ENCODE measurements at places on chromosomes 13 and 19.

DNA sequence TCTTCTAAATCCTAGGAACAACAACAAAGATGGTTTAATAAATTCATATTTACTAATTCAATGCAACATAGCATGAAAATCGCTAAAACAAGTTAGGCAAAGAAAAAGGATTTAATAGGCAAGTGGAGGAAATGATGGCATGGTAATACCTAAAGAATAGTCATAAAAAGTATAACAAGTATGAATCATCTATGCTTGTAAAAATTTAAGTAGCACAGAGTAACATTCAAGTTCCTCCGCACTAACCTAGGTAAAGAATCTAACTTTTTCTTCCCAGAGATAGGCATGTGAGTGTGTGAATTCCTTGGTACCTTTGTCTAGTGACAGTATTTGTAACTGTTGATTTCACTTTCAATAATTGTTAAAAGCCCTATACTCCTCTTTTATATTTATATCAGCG is 42.6 kb downstream of the RCBTB2 start:
- DNase-seq = no peak

GRCh38 chr19:16969135-16969534 is 57.5 kb downstream of the CPAMD8 start:
- DNase-seq = peak; percentile 32

DNA sequence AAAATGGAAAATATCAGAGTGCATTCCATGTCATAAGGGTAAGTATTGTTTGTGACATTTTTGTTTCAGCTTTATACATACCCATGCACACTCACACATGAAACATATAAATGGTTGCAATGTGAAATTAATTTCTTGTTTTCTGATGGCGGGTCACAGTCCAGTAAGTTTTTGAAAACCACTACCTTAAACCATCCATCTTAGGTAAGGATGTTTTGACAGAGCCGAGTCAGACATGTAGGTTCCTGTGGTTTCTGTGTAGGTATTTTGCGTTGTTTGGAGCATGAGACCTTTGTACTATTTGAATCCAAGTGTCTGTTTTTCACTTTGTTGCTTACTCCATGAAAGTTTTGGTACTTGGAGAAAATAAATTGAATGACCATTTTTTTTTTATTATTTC is 121.7 kb downstream of the B3GLCT start:
- DNase-seq = no peak

- DNase-seq = peak; percentile 89
Measured at GRCh38 chr19:42108527-42109389, 23.5 kb downstream of the POU2F2 start.

DNA sequence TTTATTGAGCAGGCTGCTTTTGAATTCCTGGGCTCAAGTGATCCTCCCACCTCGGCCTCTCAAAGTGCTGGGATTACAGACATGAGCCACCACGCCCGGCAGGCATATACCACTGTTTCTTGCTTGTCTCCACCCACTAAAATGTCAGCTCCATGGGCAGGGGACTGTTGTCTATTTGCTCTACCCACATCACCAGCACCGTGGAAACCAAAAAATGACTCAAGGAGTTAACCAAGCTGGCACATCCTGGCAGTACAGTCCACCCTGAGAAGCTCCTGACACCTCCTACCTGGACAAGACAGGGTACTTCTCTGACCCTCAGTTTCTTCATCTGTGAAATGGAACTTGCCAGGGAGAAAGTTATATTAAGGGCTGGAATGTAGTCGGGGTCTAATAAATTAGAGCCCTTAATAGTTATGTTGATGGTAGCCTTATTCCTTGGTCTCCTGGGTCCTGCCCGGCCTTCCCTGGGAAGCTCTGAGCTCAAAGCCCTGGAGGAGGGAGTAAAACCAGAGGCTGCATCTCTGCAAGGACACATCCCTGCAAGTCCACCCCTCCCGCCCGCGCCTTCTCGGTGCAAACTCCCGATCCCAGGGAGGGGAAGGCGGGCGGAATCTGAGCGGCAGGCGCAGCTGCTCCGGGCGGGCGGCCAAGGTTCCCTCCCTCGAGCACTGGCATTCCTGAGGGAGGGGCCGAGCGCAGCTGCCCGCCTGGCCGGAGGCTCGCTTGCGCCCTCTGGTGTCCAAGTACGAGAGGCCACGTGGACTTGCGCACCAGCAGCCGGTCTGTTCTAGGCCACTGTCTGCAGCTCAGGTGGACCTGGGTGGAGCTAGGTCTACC is 14.1 kb downstream of the RDH8 start:
- peak; percentile 96 for DNase-seq

All from BE2C (cell line).